Heart left ventricle (tissue), 16 donors: ENCODE measurements at places on chromosomes 1 and 21. TPM values are rescaled to one million over a fixed set of nuclear protein-coding genes. Genes with fewer than 3 reads are reported as not detected.

The C1orf53 gene
- 10.3 TPM for total RNA-seq

The TTC39A gene
- 23.6 TPM for total RNA-seq

The S100A12 gene
- total RNA-seq = 3.0 TPM

The LRRC7 gene
- 4.1 TPM for total RNA-seq

GRCh38 chr1:157269656-157270375 lies 131.6 kb upstream of the ETV3 start:
- no peak overlapping the region for H3K4me3 ChIP-seq
- no peaks in the 10 kb centered on the region for H3K27me3 ChIP-seq

GRCh38 chr1:29362764-29363163 lies 126.4 kb downstream of the PTPRU start:
- peaks cover 35% of the 10 kb centered on the region for H3K27me3 ChIP-seq
- H3K36me3 ChIP-seq = no peaks in the 10 kb centered on the region
- no peak for DNase-seq
- H3K4me1 ChIP-seq = no peaks in the 10 kb centered on the region
- H3K4me3 ChIP-seq = no peak overlapping the region

GRCh38 chr1:234372011-234372757 lies 1.1 kb upstream of the COA6 start:
- H3K27me3 ChIP-seq = no peaks in the 10 kb centered on the region
- H3K36me3 ChIP-seq = no peaks in the 10 kb centered on the region
- H3K4me3 ChIP-seq = peak overlapping the region; percentile 75
- no peak for DNase-seq

- no peak for DNase-seq
- H3K4me1 ChIP-seq = peaks cover 11% of the 10 kb centered on the region
- no peaks in the 10 kb centered on the region for H3K27me3 ChIP-seq
- no peak overlapping the region for H3K27ac ChIP-seq
- H3K4me3 ChIP-seq = no peak overlapping the region
These were observed 26.7 kb downstream of the CLSTN1 start for GRCh38 chr1:9797049-9797448.

DNA sequence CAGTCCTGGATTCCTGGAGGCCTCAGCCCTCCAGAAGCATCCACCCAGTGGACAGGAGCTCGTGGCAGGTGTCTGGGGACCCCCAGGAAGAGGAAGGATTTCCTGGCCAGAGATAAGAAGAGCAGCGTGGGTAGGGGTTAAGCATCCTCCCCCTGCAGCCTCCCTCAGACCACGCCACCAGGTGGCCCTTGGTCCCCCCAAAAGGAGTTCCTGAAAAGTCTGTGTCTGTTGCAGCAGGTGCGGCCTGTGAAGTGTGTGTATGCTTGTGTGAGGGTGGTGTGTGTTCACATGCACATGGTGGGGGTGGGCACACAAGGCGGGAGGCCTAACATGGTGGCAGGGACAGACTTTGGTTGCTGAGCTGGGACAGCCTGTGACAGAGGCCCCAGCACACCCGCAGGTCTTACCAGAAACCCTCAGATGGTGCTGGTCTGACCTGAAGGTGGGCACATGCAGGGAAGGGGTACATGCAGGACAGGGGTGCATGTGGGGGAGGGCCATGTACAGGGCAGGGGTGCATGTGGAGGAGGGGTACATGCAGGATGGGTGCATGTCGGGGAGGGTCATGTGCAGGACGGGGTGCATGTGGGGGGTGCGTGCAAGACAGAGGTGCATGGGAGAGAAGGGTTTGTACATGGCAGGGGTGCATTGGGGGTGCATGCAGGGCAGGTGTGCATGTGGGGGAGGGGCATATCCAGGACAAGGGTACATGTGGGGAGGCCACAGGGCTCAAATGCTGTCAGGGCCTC lies 18.2 kb upstream of the RUNX3 start:
- H3K27ac ChIP-seq = no peak overlapping the region
- H3K36me3 ChIP-seq = no peaks in the 10 kb centered on the region
- no peaks in the 10 kb centered on the region for H3K4me1 ChIP-seq
- no peak overlapping the region for H3K4me3 ChIP-seq

DNA sequence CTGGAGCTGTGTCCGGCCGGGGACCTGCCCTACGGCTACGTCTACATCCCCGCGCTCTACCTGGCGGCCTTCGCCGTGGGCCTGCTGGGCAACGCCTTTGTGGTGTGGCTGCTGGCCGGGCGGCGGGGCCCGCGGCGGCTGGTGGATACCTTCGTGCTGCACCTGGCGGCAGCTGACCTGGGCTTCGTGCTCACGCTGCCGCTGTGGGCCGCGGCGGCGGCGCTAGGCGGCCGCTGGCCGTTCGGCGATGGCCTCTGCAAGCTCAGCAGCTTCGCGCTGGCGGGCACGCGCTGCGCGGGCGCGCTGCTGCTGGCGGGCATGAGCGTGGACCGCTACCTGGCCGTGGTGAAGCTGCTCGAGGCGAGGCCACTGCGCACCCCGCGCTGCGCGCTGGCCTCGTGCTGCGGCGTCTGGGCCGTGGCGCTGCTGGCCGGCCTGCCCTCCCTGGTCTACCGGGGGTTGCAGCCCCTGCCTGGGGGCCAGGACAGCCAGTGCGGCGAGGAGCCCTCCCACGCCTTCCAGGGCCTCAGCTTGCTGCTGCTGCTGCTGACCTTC lies 412 bp downstream of the GPR25 start:
- peak overlapping the region; percentile 0 for H3K4me3 ChIP-seq
- H3K27ac ChIP-seq = no peak overlapping the region
- peaks cover 14% of the 10 kb centered on the region for H3K4me1 ChIP-seq
- no peak for DNase-seq
- H3K36me3 ChIP-seq = no peaks in the 10 kb centered on the region

GRCh38 chr21:25934130-25934529 lies 199.4 kb downstream of the GABPA start:
- DNase-seq = no peak
- H3K4me1 ChIP-seq = peaks cover 67% of the 10 kb centered on the region
- no peak overlapping the region for H3K4me3 ChIP-seq

GRCh38 chr1:52102336-52103013 lies 39.4 kb upstream of the ZFYVE9 start:
- H3K27ac ChIP-seq = no peak overlapping the region
- no peaks in the 10 kb centered on the region for H3K36me3 ChIP-seq
- DNase-seq = no peak
- no peak overlapping the region for H3K4me3 ChIP-seq
- H3K27me3 ChIP-seq = no peaks in the 10 kb centered on the region

DNA sequence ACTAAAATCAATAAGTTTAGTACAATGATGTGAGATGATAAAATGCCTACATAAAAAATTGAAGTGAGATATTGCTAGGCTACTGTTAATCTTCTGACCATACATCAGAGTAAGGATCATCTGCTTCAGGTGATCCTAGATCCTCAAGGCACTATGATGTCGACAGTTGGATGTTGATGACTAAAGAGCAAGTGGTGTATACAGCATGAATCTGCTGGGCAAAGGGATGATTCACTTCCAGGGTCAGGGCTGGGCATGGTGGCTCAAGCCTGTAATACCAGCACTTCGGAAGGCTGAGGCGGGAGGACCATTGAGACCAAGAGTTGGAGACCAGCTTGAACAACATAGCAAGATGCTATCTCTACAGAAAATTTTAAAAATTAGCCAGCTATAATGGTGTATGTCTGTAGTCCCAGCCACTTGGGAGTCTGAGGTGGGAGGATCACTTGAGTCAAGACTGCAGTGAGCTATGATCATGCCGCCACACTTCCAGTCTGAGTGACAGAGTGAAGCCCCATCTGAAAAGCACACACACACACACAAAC lies 24.6 kb downstream of the NUF2 start:
- no peak overlapping the region for H3K27ac ChIP-seq
- no peak for DNase-seq
- H3K36me3 ChIP-seq = no peaks in the 10 kb centered on the region
- no peaks in the 10 kb centered on the region for H3K27me3 ChIP-seq
- no peak overlapping the region for H3K4me3 ChIP-seq

DNA sequence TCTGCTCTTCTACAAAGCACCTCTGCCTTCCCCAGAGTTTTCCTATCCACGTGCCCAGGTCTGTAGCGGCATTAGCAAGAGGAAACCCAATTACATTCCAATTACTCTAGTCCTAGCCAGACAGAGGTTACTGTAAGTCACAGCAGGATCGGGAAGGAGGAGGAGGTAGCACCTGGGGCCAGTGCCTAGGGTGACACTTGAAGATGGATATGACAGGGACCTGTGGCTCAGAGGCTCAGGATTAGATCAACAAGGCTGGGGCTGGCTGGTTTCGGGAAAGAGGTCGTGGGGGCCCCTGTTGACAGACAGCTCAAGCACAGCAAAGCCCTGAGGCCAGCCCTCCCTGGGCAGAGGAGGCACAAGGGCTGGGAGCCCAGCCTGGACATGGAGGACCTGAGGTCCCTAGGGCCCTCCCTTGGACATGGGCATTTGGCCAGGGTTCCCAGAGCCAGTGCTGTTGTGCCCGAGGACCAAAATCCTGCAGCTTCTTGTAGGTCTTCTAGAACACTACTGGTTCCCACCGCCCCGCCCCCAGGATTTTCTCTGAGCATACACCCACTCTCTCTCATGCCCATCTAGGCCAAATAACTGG lies 3.0 kb upstream of the HCRTR1 start:
- H3K27ac ChIP-seq = no peak overlapping the region
- DNase-seq = no peak
- no peak overlapping the region for H3K4me3 ChIP-seq
- H3K36me3 ChIP-seq = no peaks in the 10 kb centered on the region
- H3K4me1 ChIP-seq = peaks cover 5% of the 10 kb centered on the region
- peaks cover 29% of the 10 kb centered on the region for H3K27me3 ChIP-seq

DNA sequence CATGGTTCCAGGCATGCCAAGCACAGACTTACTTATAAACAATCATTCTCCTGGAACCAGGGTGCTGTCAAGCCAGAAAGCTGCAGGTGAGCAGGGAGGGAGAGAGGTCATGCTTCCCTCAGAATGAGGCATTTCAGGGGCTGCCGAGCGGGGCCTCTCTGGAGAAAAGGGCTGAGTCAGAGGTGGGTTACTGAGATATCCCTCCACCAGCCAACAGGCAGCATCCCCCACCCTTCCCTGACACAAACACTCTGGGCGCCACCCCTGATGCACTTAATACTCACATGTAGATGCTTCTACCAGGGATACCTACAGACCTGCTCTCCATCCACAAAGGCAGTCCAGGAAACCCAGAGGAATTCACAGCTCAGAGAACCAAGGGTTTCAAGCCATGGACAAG lies 13.1 kb downstream of the STK40 start:
- peak overlapping the region; percentile 94 for H3K27ac ChIP-seq
- no peak for DNase-seq
- no peaks in the 10 kb centered on the region for H3K27me3 ChIP-seq

GRCh38 chr1:202145068-202145743 lies 669 bp upstream of the ARL8A start:
- H3K27ac ChIP-seq = peak overlapping the region; percentile 95
- no peak for DNase-seq
- H3K4me3 ChIP-seq = peak overlapping the region; percentile 97
- no peaks in the 10 kb centered on the region for H3K27me3 ChIP-seq
- H3K4me1 ChIP-seq = peaks cover 7% of the 10 kb centered on the region

GRCh38 chr1:29280409-29281131 lies 44.2 kb downstream of the PTPRU start:
- H3K27ac ChIP-seq = no peak overlapping the region
- no peaks in the 10 kb centered on the region for H3K36me3 ChIP-seq
- no peak for DNase-seq
- no peak overlapping the region for H3K4me3 ChIP-seq

DNA sequence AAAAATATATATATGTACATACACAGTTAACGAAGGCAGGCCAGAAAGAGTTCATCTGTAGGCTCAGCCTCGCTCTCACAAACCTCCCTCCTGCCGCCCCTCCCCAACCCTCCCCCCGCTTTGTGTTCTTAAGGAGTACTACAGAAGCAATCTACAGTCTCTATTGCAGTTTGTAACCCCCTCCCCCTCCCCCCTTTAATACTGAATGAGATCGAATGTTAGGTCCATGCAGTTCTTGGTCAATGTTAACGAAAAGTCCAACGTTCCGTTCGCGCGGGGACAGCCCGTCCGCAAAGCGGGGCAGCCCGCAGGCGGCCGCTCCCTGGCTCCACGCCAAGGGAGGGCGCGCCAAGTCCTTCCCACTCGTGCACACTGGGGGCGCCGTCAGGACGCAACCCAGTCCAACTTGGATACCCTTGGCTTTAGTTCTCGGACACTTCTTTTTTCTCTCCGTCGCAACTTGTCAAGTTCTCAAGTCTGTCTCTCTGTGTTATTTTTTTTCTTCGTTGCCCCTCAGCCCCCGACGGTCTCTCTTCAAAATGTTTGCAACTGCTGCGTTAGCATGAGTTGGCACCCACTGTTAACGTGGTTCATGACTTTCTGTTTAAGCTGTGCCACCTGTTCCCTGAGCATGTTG lies 2.2 kb downstream of the JUN start:
- peak overlapping the region; percentile 84 for H3K4me3 ChIP-seq
- no peaks in the 10 kb centered on the region for H3K27me3 ChIP-seq
- DNase-seq = peak; percentile 80
- H3K36me3 ChIP-seq = peaks cover 5% of the 10 kb centered on the region
- peaks cover 32% of the 10 kb centered on the region for H3K4me1 ChIP-seq

- peaks cover 6% of the 10 kb centered on the region for H3K27me3 ChIP-seq
- H3K4me3 ChIP-seq = no peak overlapping the region
- H3K27ac ChIP-seq = no peak overlapping the region
- H3K4me1 ChIP-seq = no peaks in the 10 kb centered on the region
- DNase-seq = no peak
- no peaks in the 10 kb centered on the region for H3K36me3 ChIP-seq
These were observed 566.5 kb upstream of the PKN2 start for GRCh38 chr1:88117597-88117996.

GRCh38 chr21:14592296-14593000 lies 46.3 kb upstream of the SAMSN1 start:
- no peaks in the 10 kb centered on the region for H3K4me1 ChIP-seq
- H3K27ac ChIP-seq = peak overlapping the region; percentile 92
- no peaks in the 10 kb centered on the region for H3K27me3 ChIP-seq
- no peaks in the 10 kb centered on the region for H3K36me3 ChIP-seq
- H3K4me3 ChIP-seq = no peak overlapping the region

- no peaks in the 10 kb centered on the region for H3K36me3 ChIP-seq
- H3K4me3 ChIP-seq = no peak overlapping the region
- no peak overlapping the region for H3K27ac ChIP-seq
- DNase-seq = no peak
These were observed 19.5 kb downstream of the IFFO2 start for GRCh38 chr1:18936814-18937481.

- no peak overlapping the region for H3K4me3 ChIP-seq
- no peaks in the 10 kb centered on the region for H3K36me3 ChIP-seq
- no peaks in the 10 kb centered on the region for H3K4me1 ChIP-seq
- H3K27ac ChIP-seq = no peak overlapping the region
These were observed 15.5 kb downstream of the CNIH3 start for GRCh38 chr1:224631462-224632115.

GRCh38 chr1:201013991-201014815 lies 9.3 kb downstream of the KIF21B start:
- no peak for DNase-seq
- peaks cover 28% of the 10 kb centered on the region for H3K4me1 ChIP-seq
- H3K36me3 ChIP-seq = no peaks in the 10 kb centered on the region
- no peak overlapping the region for H3K27ac ChIP-seq
